IPS DF 6.9 (cell line): ENCODE measurements at places on chromosomes 13 and 19.

- DNase-seq: no peak
Observed at GRCh38 chr13:27295096-27295495, 24.5 kb downstream of the RASL11A start.

- DNase-seq: no peak
Observed at GRCh38 chr13:40589285-40590109, 76.9 kb downstream of the FOXO1 start.

GRCh38 chr13:44120849-44121755 lies 241.4 kb downstream of the LACC1 start:
- DNase-seq: no peak

DNA sequence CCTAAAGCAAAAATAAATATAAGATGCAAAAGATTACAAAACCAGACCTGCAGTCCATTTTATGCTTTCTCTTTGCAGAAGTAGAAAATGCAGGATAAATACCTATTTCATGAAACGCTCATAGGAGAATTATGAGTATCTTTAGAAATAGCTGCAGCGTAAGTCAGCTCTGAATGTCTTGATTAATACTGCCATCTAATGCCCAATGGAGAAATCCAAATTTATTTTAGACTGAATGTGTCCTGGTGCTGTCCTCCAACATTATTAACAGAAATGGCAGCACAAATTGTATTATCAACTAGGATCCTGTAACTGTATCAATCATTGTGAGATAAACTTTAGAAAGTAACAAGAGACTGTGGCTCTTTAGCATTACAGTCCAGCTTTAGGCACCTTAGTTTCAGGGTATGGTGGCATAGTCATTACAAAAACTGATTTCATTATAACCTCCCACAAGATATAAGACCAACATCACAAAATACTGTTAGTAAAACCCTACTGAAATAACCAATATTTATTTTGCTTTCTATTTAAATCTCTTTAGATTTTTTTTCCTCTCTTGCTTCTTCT lies 162.1 kb upstream of the MIR17HG start:
- DNase-seq: no peak
